ENCODE measurements at places on chromosomes 16 and 17. TPM values are rescaled to one million over a fixed set of nuclear protein-coding genes. Genes with fewer than 3 reads are reported as not detected.

DNA sequence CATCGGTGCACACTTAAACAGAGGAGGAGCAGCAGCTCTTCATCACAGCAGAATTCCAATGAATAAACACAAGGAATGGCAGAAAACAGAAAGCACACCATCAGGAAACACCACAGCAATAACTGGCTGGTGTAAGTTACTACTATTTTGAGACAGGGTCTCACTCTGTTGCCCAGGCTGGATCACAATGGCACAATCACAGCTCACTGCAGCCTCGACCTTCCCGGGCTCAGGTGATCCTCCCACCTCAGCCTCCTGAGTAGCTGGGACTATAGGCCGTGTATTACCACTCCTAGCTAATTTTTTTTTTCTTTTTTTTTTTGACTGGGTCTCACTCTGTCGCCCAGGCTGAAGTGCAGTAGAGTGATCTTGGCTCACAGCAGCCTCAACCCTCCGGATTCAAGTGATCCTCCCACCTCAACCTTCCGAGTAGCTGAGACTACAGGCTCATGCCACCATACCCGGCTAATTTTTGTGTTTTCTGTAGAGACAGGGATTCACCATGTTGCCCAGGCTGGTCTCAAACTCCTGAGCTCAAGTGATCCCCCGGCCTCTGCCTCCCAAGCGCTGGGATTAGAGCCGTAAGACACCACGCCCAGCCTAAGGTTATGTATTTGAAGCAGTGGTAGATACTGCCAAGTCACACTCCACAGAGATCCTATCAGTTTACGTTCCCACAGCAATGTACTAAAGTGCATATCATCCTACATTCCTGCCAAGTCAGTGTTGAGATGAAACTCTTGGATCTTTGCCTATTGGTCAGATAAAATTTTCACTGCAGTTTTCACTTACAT, 20.7 kb downstream of the TRAP1 start:
- DNase-seq: no peak

GRCh38 chr17:82205720-82206508, 6.7 kb downstream of the CCDC57 start:
- DNase-seq: no peak

- DNase-seq: no peak
Measured at GRCh38 chr17:38507436-38507835, 79.2 kb downstream of the ARHGAP23 start.

DNA sequence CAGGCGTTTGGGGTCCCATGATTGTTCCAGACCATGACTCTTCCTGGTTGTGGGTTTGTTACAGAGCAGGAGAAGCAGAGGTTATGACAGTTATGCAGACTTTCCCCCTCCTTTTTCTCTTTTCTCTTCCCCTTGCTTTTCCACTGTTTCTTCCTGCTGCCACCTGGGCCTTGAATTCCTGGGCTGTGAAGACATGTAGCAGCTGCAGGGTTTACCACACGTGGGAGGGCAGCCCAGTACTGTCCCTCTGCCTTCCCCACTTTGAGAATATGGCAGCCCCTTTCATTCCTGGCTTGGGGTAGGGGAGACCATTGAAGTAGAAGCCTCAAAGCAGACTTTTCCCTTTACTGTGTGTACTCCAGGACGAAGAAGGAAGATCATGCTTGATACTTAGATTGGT, 7.9 kb upstream of the TACO1 start:
- DNase-seq: no peak

Gene ELMO3
- total RNA-seq: 1.2 TPM

Gene CARD14
- not detected for total RNA-seq
